Activated B cell treated with CpG ODN at 0.5 μM for 24 hours (primary cell): ENCODE measurements at places on chromosomes 1 and 21.

- H3K4me1 ChIP-seq: peaks cover 37% of the 10 kb centered on the region
- H3K27me3 ChIP-seq: no peaks in the 10 kb centered on the region
- peaks cover 68% of the 10 kb centered on the region for H3K36me3 ChIP-seq
- DNase-seq: no peak
Measured at GRCh38 chr1:205792481-205792881, 17.2 kb upstream of the RAB29 start.

DNA sequence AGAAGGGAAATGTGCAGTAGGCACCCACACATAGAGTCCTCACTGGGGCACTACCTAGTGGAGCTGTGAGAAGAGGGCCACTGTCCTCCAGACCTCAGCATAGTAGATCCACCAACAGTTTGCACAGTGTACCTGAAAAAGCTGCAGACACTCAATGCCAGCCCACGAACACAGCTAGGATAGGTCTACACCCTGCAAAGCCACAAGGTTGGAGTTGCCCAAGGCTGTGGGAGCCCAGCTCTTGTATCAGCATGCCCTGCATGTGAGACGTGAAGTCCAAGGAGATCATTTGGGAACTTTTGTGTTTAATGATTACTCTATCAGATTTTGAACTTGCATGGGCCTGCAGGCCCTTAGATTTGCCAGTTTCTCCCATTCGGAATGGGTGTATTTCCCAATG lies 299.4 kb upstream of the OLFM3 start:
- no peak for DNase-seq
- no peak overlapping the region for H3K4me3 ChIP-seq
- H3K4me1 ChIP-seq: no peaks in the 10 kb centered on the region
- H3K36me3 ChIP-seq: no peaks in the 10 kb centered on the region

DNA sequence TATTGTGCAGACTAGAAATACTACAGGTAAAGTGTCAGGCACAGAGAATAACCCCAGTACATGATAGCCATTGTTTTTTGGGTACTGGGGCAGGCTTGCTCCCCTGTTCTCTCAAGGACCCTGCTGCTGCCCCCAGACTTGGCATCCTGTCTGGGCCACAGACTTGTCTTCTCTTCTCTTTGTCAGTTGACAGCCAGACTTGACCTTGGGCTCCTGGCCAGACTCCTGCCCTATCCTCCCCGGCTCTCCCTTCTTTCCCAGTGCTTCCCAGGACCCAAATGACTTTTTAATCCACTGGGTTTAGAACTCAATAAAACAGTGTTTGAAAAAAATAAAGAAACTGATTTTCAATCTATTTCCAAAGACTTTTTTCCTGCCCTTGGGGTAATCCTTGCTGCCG lies 43.2 kb downstream of the ZSCAN20 start:
- H3K27me3 ChIP-seq: peaks cover 23% of the 10 kb centered on the region
- H3K4me1 ChIP-seq: no peaks in the 10 kb centered on the region
- H3K27ac ChIP-seq: no peak overlapping the region
- H3K4me3 ChIP-seq: no peak overlapping the region
- no peaks in the 10 kb centered on the region for H3K36me3 ChIP-seq

DNA sequence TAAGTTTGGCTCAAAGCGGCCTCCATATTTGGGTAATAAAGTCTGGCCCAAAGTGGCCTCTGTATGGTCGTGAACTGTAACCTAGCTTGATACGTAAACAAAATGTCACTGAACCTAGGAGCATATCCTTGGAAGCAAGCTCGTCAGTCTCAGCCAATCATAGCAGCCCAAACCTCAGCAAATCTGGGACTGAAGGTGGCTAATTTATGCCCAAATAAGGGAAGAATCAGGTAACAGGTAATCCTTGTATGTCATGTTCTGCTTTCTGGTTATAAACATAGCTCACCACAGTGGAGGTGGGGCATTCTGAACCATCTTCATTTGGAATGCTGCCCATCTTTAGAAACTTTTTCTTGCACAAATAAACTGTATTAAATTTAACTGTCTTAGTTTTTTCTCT lies 281.1 kb downstream of the TTLL7 start:
- no peak for DNase-seq
- H3K4me1 ChIP-seq: no peaks in the 10 kb centered on the region
- H3K27me3 ChIP-seq: no peaks in the 10 kb centered on the region
- no peaks in the 10 kb centered on the region for H3K36me3 ChIP-seq
- H3K27ac ChIP-seq: no peak overlapping the region

DNA sequence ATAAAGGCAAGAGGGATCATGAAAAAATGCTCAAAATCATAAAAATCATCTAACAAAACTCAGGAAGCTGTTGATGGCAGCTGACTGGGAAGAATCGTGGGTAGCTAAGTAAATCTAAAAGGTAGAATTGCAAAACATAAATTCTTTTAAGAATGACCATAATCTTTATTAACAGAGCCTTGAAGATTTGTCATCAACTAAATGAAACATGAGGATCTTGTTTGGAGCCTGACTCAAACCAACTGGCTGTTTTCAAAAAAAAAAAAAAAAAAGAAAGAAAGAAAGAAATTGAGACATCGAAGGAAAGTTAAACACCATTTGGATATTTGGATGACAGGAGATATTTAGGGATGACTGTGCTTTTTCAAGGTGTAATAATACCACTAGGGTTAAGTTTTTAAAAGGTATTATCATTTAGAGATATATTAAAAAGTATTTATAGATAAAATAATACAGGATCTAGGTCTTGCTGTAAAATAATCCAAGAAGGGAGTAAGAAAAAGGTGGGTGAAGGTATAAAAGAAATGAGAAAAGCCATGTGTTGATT lies 48.6 kb downstream of the CD34 start:
- no peak for DNase-seq
- H3K27ac ChIP-seq: peak overlapping the region; percentile 19
- no peak overlapping the region for H3K4me3 ChIP-seq
- peaks cover 56% of the 10 kb centered on the region for H3K4me1 ChIP-seq
- H3K27me3 ChIP-seq: no peaks in the 10 kb centered on the region
- peaks cover 43% of the 10 kb centered on the region for H3K36me3 ChIP-seq

DNA sequence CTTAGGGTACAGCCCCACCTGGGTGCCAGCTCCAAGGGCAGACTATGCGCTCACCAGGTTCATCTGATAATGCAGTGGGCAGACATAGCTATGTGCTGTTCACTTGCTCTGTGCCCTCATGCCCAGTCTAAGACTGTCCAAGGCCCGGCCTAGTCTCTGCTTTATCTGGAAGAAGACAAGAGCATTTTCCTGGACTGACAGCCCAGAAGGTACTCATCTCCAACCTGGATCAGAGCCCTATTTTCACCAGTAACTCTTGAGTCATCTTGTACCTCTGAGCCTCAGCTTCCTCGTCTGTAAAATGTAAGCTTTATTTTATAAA lies 28.5 kb upstream of the LRRC8C start:
- H3K36me3 ChIP-seq: no peaks in the 10 kb centered on the region
- no peak overlapping the region for H3K27ac ChIP-seq
- no peak overlapping the region for H3K4me3 ChIP-seq
- no peak for DNase-seq
- H3K4me1 ChIP-seq: peaks cover 35% of the 10 kb centered on the region
